ENCODE measurements at places on chromosomes 2 and 18.
A peak's percentile ranks its signal among the peaks of the same experiment; 100 is the strongest.

DNA sequence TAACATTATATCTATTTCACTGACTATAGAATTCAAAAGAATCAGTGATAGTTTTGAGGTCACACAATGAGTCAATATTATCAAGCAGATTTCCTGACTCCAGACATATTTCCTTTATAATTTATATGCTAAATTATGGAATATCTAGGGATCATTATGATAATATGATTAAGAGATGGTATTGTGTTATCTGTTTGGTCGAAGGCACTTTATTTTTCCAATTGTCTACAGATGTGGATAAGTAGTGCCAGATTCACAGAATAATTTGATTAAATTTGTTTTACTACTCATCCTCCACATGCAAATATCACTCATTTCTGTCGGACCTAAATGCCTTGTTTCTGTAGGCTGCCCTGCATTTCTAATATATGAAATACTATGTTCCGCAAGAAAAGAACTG, 4.4 kb downstream of the ZNF804A start:
- no peak for DNase-seq

- no peak for DNase-seq
These were observed 28.8 kb upstream of the TMEM18 start for GRCh38 chr2:705971-706511.

DNA sequence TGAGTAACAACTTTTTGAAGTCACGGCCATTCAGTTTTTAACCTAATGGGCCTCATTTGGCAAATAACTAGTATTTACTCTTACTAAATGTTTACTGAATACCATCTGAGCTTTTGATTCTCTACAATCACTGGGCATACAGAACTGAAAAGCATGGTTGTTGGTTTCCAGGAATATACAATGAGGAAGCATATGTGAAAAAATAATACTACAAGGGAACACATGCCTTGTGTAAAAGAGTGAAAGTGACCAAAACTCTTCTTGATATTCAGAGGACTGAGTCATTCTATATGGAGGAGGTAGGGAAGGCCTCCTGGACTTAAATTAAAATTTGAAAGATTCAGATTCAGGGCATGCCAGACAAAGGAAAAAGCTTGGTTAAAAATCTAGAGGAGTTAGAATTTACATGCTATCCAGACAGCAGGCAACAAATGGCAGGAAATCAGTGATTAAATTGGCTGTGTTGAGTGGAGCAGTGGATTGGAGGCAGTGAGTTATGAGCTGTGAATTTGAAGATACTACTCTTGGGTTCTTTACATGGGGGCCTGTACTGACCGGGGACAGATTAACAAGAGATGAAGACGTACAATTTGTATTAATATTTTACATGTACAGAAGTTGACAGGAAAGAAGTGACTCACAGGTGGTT, 53.6 kb upstream of the NRXN1 start:
- no peak for DNase-seq

- DNase-seq = peak; percentile 60
These were observed 96.3 kb downstream of the NOL4 start for GRCh38 chr18:34128436-34128835.

DNA sequence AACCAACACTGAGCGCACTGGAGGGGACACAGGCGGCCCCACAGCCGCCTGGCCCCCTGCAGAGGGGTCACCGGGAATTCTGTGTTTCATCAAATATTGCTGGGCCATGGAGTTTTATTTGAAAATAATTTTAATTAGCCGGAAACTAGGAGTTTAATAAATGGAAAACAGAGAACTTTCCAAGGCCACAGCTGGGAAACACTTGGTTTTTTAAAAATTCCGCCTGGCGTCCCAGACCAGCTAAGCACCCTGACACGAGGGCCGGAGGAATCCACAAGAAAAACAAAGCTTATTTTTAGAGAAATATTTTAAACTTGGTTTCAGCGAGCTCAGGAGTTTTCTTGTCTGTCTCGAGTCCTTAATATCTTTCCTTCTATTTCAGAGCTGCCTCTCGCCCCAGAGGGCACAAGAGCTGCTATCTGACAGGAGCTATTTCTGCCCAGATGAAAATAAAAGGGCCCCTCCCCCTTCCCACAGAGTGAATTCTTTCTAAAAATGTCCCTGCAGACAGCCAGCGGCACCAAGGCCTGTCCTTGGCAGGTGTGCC, 8.2 kb downstream of the ZFP36L2 start:
- no peak for DNase-seq

DNA sequence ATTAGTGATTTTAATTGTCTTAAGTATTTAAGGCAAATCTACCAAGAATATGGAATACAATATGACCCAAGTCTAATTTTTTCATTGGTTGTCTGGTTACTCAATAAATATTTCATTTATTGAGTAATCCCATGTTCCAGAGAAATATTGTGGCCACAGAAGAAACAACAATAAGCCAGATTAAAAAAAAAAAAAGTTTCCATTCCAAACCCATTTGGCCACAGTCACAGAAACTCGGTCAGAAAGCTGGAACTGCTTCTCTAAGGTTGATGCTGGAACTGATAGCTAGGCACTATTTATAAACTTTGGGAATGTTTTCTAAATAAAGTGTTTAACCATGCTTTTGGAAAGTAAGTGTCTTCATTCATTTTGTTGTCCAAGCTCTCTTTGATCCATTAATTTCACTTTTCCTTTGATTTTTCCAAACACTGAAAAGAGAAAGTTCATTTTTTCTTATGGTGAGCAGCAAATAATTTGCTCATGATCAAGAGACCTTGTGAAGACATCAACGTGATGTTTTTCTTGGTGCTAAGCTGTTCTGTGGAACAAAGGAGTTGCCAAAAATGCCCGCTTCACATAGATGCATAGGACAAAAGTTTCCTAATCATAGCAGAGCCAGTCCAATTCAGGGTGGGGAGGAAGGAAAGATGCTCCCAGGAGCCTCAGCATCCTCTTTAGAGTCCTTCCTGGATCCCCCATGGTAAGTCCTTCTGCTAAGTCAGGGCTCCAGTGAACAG, 72.1 kb upstream of the CCBE1 start:
- DNase-seq = no peak

DNA sequence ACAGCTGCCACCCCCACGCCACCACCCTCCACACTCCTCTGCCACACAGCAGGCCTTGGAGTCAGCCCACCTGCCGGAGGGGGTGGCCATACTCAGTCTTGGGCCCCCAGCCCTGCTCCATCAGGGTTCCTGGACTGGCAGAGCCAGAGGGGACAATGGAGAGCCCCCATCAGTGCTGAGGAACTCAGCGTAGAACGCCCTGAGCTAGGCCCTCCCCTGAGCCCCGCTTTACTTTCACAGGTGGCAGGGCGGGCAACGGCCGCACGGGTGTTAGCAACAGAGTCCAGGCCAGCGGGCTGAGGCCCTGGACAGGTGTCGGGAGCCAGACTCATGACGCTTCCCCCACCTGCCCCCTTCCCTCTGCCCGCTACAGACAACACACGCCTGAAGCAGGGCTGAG, 47.1 kb downstream of the FOSL2 start:
- DNase-seq = no peak

DNA sequence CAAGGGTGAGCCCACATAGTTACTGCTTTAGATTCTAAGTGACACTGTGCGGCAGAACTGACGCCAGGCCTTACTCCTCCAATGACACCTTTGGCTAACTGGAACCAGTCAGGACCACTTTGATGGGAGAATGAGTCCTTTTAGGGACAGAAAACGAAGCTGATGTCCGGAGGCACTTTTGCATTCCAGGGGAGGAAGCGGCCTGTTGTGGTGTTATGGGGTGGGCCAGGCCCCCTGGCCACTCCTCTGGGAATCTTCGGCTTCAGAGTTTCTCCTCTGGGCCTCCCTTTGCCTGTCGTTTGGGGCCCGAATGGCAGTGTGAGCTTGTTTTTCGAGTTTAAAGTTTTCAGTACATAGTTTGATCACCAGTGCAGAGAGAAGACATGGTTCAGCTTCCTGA, 65.9 kb downstream of the MBP start:
- DNase-seq = no peak

DNA sequence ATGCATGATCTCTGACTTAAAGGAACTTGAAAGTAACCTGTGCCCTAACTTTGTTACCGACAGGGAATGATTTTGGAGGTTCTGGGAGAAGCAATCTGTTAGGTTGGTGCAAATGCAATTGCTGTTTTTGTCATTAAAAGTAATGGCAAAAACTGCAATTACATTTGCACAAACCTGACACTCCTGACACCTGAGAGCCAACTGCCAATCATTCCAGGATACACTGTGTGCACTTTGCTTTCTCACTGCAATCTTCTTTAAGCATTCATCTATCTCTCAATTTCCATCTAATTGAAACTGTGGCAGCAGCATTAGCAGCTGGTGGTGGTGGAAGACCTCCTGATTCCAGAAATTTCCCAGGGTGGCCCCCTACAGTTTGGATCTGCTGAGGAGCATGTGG, 87.6 kb upstream of the CYP1B1 start:
- no peak for DNase-seq

GRCh38 chr18:13319629-13320028, 101.1 kb downstream of the LDLRAD4 start:
- DNase-seq = no peak

GRCh38 chr18:58381676-58382411, 247.0 kb downstream of the ALPK2 start:
- DNase-seq = no peak

DNA sequence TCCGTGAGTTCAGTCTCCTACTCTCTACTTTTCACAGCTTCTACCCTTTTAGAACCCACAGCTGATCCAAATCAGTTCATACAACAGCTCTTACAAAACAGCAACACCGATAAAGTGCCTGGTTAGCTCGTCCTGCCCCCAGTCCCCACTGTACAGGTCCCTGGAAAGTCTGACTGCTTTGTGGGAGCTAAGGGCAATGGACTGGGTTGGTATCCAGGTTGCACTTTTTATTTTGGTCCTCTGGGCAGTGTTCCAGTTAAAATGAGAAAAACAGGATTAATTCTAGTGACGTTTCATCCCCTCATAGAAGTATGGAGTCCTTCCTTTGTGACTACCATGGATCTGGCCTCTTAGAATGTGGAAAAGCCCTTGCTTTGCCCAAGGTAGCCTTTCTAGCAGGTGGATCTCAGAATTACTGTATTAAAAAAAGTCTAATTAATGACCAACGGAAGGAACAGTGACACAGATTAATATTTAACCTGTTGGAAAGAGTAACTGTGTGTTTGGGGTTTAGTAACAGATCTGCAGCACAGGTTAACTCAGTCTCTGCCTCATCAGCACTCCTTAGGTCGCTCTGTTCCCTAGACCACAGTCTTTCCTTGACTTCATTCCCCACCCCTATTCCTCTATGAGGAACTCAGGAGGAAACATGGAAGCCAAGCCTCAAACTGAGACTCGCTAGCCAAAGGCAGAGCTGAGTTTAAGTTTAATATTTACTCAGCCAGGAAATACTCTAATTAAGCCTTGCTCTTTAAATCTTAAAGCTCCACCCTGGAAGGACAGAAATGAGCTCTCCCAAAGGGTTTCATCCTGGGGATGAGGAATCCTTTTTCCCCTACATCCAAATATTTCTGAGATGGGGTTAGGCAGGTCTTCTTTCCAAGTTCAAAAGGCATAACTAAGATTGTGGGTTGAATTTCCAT, 52.8 kb upstream of the ITGA6 start:
- DNase-seq = no peak

- no peak for DNase-seq
These were observed 39.5 kb upstream of the ARL4C start for GRCh38 chr2:234536178-234536965.

DNA sequence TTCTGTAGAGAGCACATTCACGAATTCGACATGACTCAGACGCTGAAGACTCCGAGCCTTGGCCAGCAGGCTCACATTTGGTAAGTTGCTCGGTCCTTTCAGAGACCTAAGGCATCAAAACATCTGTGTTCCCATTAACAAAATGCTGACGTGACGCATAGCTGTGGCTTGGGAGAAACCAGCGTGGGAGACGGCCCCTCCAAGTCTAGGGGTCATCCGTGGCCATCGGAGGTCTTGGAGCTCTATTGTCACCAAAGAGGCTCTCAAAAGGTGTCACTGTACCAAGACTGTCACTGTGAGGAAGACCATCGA, 14.9 kb downstream of the FBLN7 start:
- no peak for DNase-seq

DNA sequence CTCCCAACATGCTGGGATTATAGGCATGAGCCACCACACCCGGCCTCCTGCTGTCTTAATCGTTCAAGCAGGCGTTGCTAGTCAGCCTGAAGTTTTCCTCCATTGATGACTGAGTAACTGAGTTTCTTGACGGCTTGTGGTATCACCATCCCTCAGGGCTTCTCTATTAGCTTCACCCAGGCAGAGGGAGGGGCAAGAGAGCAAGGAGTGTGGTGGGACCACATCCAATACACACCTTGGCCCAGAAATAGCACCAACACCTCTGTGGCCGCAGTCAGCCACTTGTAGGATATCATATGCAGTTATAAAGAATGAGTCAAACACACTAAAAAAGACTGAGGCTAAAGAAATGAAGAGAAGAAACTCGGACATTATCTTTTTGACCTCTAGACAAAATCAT, 1009.4 kb upstream of the CELF4 start:
- no peak for DNase-seq

DNA sequence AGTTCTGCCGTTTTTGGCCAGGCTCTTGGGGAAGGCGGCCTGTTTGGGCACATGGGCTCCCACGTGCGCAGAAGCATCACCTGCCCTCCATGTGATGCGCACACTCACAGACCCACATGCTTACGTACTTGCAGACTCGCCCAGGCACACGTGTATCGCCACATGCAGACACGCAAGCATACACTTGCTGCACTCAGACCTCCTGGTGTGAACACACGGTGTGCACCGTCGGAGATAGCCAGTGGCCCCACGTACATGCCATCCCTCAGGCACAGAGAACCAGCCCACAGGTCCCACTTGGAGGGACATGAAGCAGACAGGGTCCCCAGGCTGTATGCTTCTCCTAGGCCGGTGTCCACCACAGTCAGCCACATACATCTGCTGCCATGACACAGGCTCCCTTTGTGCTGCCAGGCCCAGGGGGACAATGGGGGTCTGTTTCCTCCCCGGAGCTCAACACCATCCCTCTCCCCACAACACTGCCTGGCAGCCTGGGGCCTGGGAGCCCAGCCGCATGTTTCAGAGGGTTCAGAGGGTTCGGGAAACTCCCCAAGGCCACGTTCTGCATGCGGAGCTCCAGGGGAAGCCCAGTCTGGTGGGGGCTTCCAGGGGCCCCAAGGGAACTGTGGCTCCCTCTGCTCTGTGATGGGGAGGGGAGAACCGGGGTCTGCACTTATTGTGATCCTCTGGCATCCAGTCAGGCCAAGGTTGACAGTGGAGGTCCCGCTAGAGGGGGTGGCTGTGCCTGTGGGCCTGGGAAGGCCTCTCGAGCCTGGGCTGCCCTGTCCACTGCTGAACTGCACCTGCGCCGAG, 208.1 kb upstream of the HAAO start:
- no peak for DNase-seq

DNA sequence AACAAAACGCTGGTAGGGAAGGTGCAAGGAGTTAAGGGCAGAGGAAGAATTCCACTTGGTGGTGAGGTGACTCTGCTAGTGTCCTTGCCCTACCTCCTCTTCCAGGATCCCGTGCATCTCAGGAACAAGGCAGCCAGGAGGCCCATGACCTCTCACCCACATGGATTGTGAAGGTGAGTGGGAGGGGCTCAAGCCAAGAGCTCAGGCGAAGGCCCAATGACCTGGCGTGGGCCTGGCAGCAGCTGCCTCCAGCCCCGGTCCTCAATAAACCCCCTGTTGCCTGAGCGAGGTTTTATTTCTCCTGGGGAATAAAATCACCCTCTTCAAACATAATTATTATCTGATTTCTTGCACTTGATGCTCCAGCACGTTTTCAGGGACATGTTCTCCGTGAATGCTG, 28.2 kb downstream of the LAMA1 start:
- no peak for DNase-seq
